ENCODE measurements at places on chromosomes 4 and X.

DNA sequence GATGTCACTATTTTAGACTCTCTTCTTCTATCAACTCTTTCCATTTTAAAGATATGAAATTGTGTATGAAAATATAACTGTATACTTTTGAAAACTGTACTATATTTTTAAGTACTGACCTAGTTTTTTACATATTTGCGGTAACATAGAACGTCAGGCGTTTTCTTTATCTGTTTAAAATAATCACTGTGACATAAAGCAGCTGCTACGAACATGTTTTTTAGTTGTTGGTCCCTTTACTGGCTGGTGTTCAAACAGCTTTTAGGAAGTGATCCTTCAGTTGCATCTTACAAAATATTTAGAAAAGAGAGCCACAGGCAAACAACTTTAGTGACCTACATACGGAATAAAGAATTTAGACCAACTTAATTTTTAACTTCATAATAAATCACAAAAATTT lies 73.1 kb downstream of the METTL14 start:
- DNase-seq = peak; percentile 42

GRCh38 chrX:11254417-11255109 lies 38.6 kb upstream of the AMELX start:
- DNase-seq = no peak

DNA sequence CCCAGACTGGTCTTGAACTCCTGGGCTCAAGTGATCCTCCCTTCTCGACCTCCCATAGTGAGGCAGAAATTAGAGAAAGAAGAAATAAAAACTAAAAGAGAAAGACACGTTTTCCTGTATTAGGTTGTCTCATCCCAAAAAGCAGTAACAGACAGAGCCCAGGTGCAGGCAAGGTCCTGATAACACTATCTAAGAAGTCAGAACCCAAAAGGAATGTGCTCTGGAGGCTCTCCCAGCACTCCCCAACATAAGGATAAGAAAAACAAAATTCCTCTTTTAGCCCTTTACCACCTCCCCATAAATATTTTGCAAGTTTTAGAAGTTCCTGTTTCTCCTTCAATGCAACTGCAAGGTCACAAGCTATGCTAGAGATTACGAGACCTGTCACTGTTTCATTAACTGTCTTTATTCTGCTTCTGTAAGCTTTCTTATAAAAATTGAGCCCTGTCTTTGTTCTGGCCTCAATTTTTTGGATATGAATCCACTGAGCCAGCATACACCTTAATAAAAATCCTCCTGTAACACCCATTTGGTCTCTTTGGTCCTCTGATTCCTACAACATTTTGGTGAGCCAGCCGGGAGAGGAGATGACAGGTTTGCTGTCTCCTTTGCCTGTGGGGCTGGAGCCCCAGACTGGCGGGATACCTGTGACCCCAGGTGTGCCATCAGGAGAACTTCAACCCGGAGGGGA lies 25.9 kb downstream of the LIAS start:
- DNase-seq = no peak

- DNase-seq = no peak
These were observed 82.5 kb downstream of the FAT4 start for GRCh38 chr4:125397226-125397625.

GRCh38 chr4:18754180-18754579 lies 732.6 kb upstream of the LCORL start:
- no peak for DNase-seq

DNA sequence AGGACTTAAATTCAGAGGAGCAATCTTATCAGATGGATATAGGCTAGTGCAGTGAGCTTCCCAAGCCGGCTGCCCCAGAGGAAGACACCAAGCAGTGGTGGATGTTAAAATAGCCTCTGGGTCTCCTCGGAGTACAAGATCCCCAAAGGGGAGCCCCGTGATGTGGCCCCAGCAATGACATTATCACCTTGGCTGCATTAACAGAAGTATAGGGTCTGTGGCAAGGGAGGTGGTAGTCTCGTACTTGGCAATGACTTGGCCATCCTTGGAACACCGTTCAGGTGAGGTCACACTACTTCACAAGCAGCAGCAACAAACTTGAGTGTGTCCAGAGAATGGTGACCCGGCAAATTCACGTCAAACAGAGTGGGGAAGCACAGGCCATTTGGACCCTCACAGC lies 67.8 kb downstream of the PSAPL1 start:
- DNase-seq = no peak

GRCh38 chr4:3874028-3874415 lies 107.8 kb downstream of the ADRA2C start:
- no peak for DNase-seq

DNA sequence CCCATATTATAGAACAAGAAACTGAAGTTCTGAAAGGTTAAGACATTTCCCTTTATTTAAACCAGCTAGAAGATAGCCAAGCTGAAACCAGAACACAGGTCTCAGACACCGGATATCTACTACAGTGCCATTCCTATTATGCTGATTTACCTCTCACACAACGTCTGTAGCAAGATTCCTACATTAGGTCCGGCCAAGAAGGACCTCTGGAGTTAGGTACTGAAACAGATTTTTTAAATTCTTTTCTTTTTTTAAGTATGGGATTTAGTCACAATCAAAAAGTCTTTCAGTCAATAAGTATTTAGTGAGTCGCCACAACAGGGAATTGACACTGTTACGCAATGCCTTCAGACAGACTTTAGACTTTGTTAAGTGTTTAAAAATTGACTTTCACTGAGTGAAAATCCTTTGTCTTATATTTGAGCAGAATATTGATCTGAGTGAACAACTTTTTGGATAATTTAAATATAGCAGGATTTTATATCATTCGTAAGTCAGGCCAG lies 26.5 kb upstream of the SPANXN4 start:
- DNase-seq = no peak

DNA sequence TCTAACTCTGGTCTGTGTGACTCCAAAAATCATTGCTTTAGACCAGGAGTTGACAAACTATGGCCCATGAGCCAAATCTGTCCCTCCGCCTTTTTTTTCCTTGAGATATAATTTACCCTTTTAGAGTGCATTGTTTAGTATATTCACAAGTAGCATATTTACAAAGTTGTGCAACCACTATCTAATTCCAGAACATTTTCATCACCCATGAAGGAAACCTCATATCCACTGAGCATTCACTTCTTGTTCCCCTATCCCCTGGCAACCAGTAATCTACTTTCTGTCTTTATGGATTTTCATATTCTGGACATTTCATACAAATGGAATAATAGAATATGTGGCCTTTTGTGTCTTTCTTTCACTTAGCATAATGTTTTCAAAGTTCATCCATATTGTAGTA lies 67.4 kb upstream of the CITED1 start:
- DNase-seq = no peak

GRCh38 chr4:6788123-6788522 lies 5.6 kb downstream of the KIAA0232 start:
- DNase-seq = no peak

GRCh38 chr4:56680266-56680665 lies 830 bp downstream of the HOPX start:
- no peak for DNase-seq

DNA sequence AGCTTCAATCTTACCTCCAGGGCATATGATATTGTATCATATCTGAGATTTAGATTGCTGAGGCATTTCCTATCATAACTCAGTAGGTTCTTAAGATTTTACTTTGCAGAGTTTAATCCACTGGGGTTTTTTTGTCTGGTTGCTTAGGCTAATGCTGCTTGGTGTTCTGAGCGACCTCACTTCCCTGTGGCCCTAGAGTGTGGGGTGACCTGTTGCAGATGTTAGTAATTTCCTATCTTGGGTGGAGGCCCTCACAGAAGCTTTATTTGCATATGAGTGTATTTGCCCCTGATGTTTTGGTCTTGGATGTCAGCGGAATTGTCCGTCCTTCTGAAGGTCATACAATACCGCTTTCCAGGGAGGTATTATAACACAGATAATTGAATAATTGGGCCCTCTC lies 137.1 kb downstream of the NDST3 start:
- DNase-seq = no peak

DNA sequence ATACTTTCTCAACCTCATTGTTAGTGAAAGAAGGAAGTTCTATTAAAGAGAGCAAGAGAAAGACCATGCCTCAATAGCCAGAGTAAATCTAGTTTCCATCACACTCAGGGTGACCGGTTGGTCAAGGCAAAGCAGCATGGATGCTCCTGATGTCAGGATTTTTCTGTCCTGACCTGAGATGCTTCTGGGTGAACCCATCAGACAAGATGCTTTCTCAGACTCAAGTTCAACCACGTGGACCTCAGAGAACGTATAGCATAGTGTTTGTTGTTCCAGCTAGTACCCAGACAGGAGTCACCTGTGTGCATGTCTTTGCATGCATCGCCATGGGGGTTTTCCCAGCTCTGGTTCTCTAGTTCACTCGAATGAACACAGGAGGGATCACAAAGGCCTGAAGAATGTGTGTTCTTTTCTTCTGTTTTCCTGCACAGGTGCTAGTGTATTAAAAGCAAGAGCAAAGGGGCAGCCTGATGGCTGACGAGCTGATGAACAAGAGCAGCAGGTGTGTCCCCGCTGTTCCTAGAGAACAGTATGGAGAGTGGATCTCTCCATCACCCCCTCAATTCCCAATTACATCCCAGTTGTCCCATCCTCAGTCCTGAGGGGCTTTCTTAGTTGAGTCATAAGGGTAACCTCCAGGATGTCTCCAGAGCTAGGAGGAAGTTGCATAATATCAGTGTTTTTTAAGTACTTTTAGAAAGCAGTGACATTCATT lies 110.5 kb upstream of the ENPP6 start:
- DNase-seq = no peak

- DNase-seq = no peak
These were observed 77.1 kb downstream of the HMX1 start for GRCh38 chr4:8794491-8794890.

DNA sequence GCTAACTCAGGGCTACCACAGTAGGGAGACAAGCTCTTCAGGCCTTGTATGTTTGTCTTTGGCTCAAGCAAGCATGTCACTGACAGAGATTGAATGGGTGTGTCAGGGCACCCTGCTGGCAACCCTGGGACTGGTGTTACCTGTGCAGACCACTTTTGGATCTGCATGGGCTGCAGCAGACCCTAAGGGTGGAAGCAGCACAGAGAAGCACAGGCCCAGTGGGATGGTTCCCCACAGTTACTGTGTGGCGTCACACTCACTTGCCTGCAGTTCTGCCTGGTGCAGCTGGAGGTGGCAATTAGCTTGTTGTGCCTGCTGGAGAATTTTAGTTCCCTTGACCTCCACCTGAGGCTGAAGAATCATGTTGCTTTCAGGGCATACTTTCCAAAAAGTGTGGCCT lies 46.0 kb downstream of the ZNF185 start:
- DNase-seq = no peak

DNA sequence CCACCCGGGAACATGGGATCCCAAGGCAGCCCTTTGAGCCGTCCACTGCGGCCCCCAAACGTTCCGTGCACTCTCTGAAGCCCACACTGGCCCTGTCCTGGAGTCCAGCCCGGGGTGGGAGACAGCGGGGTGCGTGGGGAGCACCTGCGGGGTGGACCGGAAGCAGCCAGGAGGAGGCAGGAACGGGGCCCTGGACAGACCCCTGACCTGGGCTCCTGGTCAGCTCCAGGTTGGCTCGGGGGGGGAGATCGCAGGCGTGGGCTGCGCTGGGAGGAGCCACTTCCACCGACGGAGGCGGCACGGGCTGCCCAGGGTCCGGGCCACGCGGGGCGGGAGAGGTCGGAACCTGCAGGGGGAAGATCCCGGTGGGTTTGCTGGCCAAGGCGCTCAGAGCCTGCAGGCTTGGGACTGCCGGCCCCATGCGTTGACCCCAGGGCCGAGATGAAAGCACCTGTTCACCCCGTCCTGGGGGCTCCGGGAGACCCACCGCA lies 5.7 kb upstream of the PLCXD1 start:
- DNase-seq = no peak

DNA sequence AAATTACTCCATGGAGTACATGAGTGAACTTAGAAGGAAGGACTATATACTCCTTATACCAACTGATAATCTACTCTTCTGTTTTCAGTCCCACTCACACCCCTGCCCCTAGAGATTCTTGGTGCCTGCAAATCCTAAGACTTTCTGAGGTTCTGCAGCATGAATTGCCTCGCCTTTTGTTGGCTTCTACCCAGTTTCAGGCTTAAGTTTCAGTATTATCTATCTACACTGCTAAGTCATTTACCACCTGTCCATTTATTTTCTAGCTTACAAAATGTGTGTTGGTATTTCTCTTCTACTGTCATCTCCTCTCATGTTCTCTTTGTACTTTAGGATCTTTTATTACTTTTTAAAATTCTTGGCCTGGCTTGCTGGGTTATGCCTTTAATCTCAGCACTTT lies 94.4 kb upstream of the AMOT start:
- DNase-seq = no peak

DNA sequence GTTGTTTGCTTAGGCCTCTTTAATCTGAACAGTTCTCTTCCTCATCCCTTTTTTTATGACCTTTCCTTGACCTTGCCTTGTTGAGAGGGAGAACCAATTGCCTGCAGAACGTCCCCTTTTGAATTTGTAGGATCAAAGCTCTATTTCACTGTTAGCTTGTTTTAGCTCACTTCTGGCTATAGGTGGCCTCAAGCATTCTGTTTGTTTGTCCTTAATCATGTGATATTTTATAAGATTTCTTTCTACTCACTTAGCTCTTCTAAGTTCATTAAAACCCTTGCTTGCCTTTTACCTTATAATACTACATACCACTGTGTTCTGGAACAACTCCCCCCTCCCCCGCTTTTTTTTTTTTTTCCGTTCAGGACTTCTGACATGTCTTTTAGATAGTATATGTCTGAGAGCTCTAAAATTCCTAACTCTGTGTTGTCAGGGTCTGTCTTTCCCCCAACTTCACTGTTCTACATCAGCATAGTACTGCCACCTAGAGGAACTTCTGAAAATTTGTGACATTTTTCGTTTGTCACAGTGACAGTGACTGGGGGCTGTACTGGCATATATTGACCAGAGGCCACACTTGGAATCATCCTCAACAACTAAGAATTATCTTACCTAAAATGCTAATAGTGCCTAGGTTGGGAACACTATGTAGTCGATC lies 128.5 kb downstream of the LARP7 start:
- DNase-seq = peak; percentile 7

DNA sequence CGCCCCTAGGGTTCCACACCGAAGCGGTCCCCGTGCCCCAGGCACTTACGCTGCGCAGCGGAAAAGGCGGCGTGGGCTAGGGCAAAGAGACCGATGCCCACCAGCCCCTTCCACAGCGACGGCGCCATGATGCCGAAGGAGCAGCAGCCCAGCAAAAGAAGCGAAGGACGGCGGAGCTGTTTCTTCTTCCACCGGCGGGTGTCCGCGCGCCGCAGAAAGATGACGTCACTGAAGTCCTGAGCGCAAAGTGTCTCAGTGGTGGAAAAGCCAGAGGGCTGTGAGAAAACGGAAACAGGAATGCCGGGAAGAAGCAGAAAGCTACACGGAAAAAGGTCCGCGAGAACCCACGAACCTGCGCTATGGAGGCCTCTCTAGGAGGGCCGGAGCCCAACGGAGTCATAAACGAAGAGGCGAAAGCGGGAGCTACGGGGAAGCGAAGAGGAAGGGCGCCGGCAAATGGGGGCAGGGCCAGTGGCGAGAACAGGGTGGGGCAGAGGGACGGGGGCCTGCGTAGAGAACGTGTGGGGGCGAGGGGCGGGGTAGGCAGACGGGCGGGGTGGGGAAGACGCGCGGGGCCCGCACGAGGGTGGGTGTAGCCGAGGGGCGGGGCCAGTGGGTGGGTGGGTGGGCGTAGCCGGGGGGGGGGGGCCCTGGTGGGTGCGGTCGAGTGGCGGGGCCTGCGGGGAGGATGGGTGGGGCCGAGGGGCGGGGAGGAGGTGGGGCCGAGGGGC lies at the start of gene MMGT1:
Gene MMGT1 (minus strand): TSS at position 441 of the 731 bp plus-strand sequence. CDS start 313 bp downstream, at position 128.
- DNase-seq = peak; percentile 84

Data from HCEC 1CT (cell line).